ENCODE measurements at places on chromosomes 2 and 18. TPM values are rescaled to one million over a fixed set of nuclear protein-coding genes. Genes with fewer than 3 reads are reported as not detected.

DNA sequence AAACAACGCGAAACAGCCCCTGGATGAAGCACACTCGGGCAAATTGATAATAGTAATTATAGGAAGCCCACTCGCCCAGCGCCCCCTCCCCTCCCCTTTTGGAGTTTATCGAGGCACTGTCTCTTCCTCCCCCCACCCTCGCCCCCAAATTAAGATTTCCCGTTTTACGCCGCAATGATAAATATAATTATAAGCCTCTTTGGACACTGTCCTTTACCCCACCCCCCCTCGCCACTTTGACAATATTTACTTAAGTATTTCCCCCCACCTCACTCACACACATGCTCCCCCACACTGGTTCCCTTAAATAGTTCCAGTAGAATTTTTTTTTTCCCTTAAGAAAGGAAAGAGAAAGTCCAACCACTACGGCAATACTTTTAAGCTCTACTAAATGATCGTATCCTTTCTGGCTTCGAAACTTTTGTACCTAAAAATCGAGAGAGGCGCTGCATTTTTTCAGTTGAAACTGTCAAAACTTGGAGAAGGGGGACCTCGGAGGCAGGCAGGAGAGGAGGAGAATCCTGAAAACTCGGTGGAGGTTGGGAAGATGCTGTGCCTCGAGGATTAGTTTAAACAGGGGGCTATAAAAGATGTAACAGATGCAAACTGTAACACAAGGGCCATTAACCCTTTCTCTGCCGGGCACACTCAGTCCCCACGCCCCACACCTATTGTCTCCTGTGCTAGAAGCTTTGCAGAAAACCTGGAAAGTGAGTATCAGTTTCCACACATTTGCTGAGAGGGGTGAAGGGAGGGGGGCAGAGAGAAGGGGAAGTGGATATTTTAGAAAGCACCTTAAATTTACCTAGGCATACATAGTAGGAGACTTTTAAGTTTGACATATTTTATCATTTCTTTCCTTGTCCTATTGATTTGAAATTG is 1.8 kb downstream of the ZEB2 start:
- peaks cover 5% of the 10 kb centered on the region for H3K4me1 ChIP-seq
- no peaks in the 10 kb centered on the region for H3K36me3 ChIP-seq
- peaks cover 96% of the 10 kb centered on the region for H3K27me3 ChIP-seq
- peak; percentile 60 for DNase-seq

- no peak overlapping the region for H3K4me3 ChIP-seq
- DNase-seq = peak; percentile 52
- peaks cover 5% of the 10 kb centered on the region for H3K4me1 ChIP-seq
Observed at GRCh38 chr2:26457695-26458364, 20.1 kb downstream of the OTOF start.

DNA sequence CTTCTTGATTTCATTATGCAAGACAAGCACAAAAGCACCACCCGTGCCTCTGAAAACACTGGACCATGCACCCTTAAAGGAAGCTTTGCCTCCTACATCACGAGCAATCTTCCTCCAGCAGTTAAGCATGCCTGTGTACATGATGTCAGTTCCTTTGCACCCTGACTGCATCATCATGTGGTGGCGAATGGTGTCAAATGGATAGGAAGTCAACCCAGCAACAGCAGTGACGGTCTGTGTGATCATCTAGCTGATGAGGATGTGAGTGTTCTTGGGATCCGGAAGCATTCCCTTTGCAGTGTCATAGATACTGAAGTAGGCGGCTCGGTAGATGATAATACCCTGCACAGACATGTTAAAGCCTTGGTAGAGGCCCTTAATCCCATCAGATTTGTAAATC is 240.7 kb upstream of the FAM98A start:
- no peaks in the 10 kb centered on the region for H3K27me3 ChIP-seq
- H3K4me3 ChIP-seq = no peak overlapping the region

- peaks cover 4% of the 10 kb centered on the region for H3K4me1 ChIP-seq
- H3K27ac ChIP-seq = peak overlapping the region; percentile 64
- H3K4me3 ChIP-seq = no peak overlapping the region
Observed at GRCh38 chr2:151097128-151097527, 164.5 kb downstream of the RBM43 start.

GRCh38 chr2:219656526-219656925 is 29.1 kb downstream of the SLC4A3 start:
- no peaks in the 10 kb centered on the region for H3K36me3 ChIP-seq
- no peaks in the 10 kb centered on the region for H3K27me3 ChIP-seq
- no peak for DNase-seq
- H3K4me3 ChIP-seq = no peak overlapping the region
- H3K27ac ChIP-seq = no peak overlapping the region

- no peak overlapping the region for H3K27ac ChIP-seq
- no peaks in the 10 kb centered on the region for H3K27me3 ChIP-seq
- no peak overlapping the region for H3K4me3 ChIP-seq
- no peak for DNase-seq
Observed at GRCh38 chr2:103520547-103520946, 758.7 kb downstream of the TMEM182 start.

DNA sequence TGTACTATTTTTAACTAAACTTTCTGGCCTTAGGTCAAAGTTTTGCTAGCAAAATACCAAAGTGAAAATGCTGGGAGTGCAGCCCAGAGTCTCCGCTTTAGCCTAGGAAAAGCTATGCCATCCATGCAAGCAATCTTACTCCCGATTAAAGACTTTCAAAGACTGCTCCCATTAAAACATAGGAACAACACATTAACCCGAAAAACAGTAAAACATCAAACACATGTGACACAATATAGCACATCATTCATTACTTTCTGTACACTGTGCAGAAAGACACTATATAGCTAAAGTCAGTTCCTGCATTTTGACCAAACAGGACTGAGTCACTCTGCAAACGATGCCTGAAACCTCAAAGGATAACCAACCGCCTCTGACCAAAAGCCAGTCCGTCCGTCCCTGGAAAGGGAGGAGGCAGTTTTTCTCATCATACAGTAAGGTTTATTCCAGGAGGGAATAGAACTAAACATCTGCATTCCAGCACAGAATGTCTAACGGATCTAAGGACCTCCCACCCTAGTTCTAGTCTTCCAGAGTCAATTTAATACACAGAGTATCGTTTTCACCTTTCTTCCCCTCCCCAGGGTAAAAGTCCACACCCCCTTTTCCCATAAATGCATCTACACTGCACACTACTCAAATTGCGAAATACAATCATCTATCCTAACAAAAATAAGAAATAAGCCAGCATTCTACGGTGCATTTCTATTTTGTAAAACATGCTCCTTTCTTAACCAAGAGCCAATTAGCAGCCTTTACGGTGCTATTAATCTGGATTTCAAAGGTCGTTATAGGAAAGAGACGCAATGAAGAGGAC is 1.7 kb downstream of the ROCK2 start:
- peak overlapping the region; percentile 90 for H3K4me3 ChIP-seq
- no peak overlapping the region for H3K27ac ChIP-seq
- DNase-seq = no peak
- H3K4me1 ChIP-seq = peaks cover 8% of the 10 kb centered on the region
- peaks cover 3% of the 10 kb centered on the region for H3K36me3 ChIP-seq
- H3K27me3 ChIP-seq = no peaks in the 10 kb centered on the region

- peaks cover 70% of the 10 kb centered on the region for H3K36me3 ChIP-seq
- no peak for DNase-seq
- H3K4me1 ChIP-seq = no peaks in the 10 kb centered on the region
- H3K27me3 ChIP-seq = no peaks in the 10 kb centered on the region
Observed at GRCh38 chr2:121372721-121373353, 87.8 kb upstream of the TFCP2L1 start.

- no peak for DNase-seq
- H3K27me3 ChIP-seq = no peaks in the 10 kb centered on the region
- peak overlapping the region; percentile 59 for H3K27ac ChIP-seq
- H3K36me3 ChIP-seq = peaks cover 11% of the 10 kb centered on the region
- peaks cover 14% of the 10 kb centered on the region for H3K4me1 ChIP-seq
Observed at GRCh38 chr2:9895669-9896590, 52.7 kb downstream of the TAF1B start.

DNA sequence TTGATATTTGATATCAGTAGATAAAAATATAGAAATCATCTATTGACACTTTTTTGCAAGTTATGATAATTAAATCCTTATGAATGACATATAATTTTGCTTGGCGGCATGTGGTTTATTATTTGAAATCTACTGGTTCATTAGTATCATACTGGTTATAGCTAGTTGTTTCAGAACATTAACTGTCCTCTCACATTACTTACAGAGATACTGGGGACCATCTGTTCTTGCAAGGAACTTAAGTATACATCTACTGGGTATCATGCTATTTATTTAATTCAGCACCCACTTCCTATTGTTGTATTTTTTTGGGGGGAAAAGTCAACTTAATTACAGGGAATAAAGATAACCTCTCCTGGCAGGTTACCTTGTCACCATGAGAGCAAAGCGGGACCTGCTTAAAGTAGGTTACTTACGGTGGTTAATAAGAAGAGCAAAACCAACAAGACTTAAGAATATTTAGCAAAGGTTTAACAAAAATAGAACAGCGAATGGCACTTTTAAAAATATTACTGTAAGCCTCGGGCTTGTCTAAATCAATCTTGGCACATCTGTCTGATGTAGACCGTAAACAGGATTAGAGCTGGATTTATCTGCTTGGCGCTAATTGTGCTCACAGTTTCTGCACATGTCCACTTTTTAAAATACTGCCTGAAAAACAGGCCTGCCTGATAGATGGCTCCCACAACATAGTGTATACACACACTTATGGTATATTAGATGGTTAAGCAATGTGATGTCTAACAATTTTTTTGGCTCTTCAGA is 41.8 kb downstream of the CERKL start:
- H3K4me1 ChIP-seq = no peaks in the 10 kb centered on the region
- no peak overlapping the region for H3K27ac ChIP-seq
- H3K36me3 ChIP-seq = no peaks in the 10 kb centered on the region
- H3K4me3 ChIP-seq = no peak overlapping the region
- no peaks in the 10 kb centered on the region for H3K27me3 ChIP-seq

DNA sequence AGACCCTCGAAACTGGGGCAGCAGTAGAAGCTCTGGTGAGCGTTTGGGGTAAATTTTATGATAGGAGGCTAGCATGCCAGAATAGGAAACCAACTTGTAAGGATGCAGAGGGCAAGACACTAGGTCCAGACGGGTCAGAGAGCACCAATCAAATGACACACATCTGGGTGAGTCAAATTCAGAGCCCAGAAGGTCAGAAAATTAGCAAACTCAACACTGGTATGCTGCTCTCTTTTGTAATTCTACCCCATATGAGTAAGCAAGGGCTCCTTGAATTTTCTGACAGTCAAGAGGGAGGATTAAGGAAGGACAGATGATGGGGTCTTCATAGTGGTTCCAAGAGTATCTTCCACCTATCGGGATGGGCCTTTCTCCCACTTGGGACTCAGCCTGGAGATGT is 209.8 kb downstream of the BCL2 start:
- no peaks in the 10 kb centered on the region for H3K27me3 ChIP-seq
- no peaks in the 10 kb centered on the region for H3K4me1 ChIP-seq
- no peaks in the 10 kb centered on the region for H3K36me3 ChIP-seq
- no peak overlapping the region for H3K27ac ChIP-seq
- no peak overlapping the region for H3K4me3 ChIP-seq

GRCh38 chr2:5537180-5537688 is 154.9 kb upstream of the SOX11 start:
- no peaks in the 10 kb centered on the region for H3K27me3 ChIP-seq
- no peak overlapping the region for H3K4me3 ChIP-seq
- no peaks in the 10 kb centered on the region for H3K4me1 ChIP-seq
- DNase-seq = no peak

GRCh38 chr2:64853306-64853705 is 135.9 kb upstream of the SLC1A4 start:
- H3K4me1 ChIP-seq = peaks cover 8% of the 10 kb centered on the region
- no peak overlapping the region for H3K27ac ChIP-seq
- no peaks in the 10 kb centered on the region for H3K27me3 ChIP-seq
- no peaks in the 10 kb centered on the region for H3K36me3 ChIP-seq
- H3K4me3 ChIP-seq = no peak overlapping the region

DNA sequence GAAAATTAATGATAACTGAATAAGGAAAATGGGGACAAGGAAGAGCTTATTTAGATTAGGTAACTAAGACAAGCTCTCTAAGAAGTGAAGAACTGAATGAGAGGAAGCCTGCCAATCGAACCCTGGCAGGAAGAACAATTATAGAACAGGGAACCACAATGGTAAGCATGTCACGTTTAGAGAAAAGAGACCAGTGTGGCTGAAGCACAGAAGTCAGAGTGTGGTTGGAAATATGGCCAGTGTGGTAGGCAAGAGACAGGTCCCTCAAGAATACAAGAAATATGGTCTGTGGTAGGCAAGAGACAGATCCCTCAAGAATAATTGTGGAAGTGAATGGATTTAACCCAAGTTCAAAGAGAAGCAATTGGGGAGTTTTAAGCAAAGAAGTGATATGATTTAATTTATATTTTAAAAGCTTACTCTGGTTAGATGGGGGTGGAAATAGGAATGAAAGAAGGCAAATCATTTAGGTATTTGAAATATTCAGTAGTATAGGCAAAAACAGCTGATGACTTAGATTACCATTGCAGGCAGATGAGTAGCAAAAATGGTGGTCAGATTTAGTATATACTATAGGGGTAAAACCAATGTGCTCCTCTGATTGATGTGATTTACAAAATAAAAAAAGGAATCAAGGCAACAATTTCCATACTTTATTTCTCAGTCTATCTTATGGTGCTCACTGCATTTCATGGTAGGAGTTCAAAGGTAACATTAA is 38.8 kb upstream of the ERMN start:
- DNase-seq = no peak
- no peaks in the 10 kb centered on the region for H3K27me3 ChIP-seq
- no peak overlapping the region for H3K4me3 ChIP-seq
- no peaks in the 10 kb centered on the region for H3K4me1 ChIP-seq

DNA sequence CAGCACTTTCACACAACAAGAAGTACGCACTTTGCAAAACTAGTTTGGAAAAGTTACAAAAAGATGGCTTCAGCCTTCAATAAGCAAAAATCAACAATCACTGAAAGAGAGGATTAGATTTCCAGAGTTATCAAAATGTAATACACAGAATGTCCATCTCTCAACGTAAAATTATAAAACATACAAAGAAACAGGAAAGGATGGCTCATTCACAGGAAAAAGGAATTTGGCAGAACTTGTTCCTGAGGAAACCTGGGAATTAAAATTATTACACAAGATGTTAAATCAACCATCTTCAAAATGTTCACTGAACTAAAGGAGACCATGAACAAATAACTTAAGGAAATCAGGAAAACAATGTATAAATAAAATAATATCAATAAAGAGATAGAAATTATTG is 8.0 kb downstream of the C2orf92 start:
- peaks cover 6% of the 10 kb centered on the region for H3K4me1 ChIP-seq
- H3K27ac ChIP-seq = no peak overlapping the region
- no peak overlapping the region for H3K4me3 ChIP-seq
- H3K36me3 ChIP-seq = no peaks in the 10 kb centered on the region

GRCh38 chr2:30883822-30884221 is 76.6 kb upstream of the CAPN13 start:
- no peak overlapping the region for H3K4me3 ChIP-seq
- no peaks in the 10 kb centered on the region for H3K27me3 ChIP-seq
- H3K27ac ChIP-seq = no peak overlapping the region
- H3K36me3 ChIP-seq = no peaks in the 10 kb centered on the region

QPCT gene
- 15.9 TPM for total RNA-seq

CUL3 gene
- 99.2 TPM for total RNA-seq

DSG4 gene
- total RNA-seq = not detected

SKOR2 gene
- 0.18 TPM for total RNA-seq

WNT10A gene
- not detected for total RNA-seq

CFAP221 gene
- total RNA-seq = 18.0 TPM

GPD2 gene
- total RNA-seq = 51.7 TPM

SOWAHC gene
- total RNA-seq = 14.0 TPM

CELF4 gene
- 4.6 TPM for total RNA-seq

UGT1A3 gene
- not detected for total RNA-seq

TRIM43 gene
- total RNA-seq = not detected

GALR1 gene
- 0.04 TPM for total RNA-seq

ANKRD29 gene
- not detected for total RNA-seq

ALK gene
- total RNA-seq = 0.35 TPM

OXER1 gene
- total RNA-seq = 3.5 TPM
